ENCODE measurements at places on chromosomes 11 and 22.

- no peak for DNase-seq
Observed at GRCh38 chr11:40291329-40291728, 1168.1 kb downstream of the LRRC4C start.

DNA sequence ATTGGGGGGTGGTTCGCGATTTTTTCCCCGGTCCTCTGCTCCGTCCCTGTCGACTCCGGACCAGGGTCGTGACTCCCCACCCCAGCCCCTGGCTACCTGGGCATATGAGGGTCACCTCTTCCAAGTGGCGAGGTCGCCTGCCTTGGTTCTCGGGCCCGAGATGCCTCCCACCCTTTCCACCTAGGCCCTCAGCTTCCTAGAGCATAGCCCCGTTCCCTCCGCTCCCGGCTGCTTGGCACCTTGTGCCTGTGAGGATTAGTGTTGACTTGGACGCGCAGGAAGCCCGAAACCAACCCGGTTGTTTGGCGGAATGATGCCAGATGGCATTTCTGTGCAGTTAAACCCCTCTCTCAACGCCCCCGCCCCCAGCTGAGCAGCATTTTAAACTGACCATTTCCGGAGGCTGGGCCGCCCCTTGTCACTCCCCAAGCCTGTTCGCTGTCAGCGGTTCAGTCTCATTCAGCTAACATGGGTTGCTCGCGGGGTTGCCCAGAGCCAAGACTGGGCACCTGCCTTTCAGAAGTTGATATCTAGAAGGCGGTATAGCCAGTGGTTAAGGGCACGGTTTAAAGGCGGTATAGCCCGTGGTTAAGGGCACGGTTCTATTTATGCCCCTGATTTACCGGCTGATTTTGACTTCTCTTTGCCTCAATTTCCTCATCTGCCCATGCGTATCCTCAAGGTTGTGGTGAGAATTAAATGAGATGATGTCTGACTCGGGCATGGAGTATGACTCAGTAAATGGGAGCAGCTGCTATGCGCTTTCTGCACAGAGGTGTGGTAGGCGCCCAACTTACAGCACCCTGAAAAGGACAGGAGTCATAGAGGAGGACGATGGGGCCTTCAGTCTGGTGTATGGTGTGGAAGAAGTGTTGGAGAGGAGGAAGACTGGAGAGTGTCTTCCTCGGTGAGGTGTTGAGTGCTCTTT lies 639 bp downstream of the INCENP start:
- DNase-seq, result no peak

GRCh38 chr11:76880314-76880713 lies 19.6 kb downstream of the ACER3 start:
- DNase-seq, result no peak

DNA sequence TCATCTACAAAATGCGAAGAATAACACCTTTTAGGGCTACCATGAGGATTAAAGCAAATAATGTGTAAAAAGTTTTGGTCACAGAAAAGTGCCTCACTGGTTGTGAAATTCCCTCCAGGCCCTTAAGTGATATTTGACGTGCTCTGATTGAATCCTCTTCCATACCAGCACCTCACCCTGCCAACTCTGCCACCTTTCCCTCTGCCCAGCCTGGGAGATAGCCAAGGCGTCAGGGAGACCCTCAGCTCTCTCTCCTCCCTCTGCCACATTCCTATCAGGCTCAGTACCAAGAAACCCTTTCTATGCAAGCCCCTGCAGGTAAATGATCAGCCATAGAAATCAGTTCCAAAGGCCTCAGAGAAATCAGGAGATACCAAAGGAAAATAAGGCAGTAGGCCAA lies 21.4 kb downstream of the PLEKHA7 start:
- no peak for DNase-seq

GRCh38 chr11:16402654-16403447 lies 46.5 kb upstream of the SOX6 start:
- DNase-seq, result peak; percentile 82

DNA sequence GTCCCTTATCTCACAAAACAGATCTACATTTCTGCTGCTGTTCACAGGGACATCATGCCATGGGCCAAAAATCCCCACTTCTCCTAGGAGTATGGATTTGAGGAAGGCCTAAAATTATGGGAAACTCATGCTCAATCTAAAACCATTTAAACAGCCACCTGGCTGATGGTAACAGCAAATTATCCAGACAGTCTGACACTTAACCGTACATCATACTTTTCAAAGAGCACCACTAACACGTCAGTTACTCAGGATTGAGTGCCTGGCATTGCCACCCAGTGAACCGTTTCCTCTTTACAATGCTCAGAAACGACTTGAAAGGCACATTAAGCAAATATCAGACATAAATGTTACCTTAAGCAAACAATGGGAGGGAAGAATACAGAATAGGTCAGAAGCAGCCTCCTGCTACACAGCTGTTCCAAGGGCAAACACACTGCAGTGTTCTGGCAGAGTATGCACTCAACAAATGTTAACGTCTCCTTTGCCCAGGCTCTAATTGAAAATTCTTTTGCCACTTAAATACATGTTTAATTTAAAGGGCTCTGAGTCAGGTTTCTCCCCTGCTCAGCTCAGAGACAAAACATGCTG lies 18.8 kb upstream of the SLC36A4 start:
- DNase-seq, result no peak

Measured in retinal pigment epithelial cell (primary cell).